ENCODE measurements at places on chromosomes 11 and 22. TPM values are rescaled to one million over a fixed set of nuclear protein-coding genes. Genes with fewer than 3 reads are reported as not detected.

- DNase-seq, result no peak
Observed at GRCh38 chr11:134380785-134381184, 31.3 kb downstream of the B3GAT1 start.

Gene C11orf91
- not detected for total RNA-seq

DNA sequence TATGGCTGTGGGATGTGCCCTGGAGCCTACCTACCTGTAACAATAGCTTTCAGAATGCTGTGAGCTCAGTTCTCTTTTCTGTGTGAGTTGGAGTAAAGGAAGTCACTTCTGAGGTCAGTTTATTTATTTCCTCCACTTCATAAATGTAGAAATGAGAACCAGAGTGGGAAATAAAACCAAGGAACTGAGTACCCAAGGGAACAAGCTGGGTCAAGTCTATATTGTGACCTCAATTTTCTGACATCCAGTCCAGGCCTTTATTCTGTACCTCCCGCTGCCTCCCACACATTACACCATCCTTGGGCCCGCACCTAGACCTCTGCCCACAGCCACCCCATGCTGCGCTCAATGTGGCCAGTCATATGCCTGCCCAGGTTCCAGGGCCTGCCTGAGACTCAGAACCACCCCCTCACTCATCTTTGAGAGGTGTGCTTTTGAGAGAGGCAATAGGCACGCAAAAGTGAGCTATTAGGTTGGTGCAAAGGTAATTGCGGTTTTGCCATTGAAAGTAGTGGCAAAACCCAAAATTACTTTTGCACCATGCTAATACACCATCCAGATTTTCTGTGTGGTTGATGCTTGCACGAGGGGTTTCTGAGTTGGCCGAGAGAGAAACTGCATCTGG, 9.8 kb downstream of the MS4A6E start:
- DNase-seq, result no peak

DNA sequence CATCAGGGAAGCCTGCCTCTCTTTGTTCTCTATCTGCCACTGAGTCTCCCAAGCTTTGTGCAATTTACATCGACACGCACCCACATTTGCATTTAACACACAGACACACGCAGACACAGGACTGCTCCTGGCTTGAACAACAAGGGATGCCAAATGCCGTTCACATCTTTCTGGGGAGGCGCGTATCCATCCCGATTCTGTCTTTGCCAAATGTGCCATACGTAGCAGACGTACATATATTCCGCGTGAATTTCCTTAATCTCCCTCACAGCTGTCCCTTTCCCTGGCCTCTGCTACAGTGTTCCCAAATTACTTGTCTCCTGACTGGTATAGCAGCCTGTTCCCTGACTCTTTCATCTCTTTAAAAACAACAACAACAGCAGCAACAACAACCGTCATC, 409.5 kb downstream of the MIAT start:
- no peak for DNase-seq

- DNase-seq, result no peak
Observed at GRCh38 chr11:127609025-127609773, 608.6 kb upstream of the KIRREL3 start.

DNA sequence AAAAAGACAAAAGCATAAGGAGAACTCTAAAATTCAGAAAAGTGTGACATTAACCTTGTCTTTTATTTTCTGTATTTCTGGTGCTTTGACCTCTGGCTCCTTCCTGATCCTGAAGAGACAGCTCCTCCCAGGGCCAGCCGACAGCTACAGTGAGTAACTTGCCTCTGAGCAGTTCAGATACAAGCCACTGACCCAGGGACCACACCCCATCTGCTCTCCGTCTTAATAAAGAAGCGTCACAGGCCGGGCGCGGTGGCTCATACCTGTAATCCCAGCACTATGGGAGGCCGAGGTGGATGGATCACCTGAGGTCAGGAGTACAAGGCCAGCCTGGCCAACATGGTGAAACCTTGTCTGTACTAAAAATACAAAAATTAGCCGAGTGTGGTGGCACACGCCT, 6.5 kb downstream of the MLC1 start:
- DNase-seq, result no peak

Gene DBX1
- total RNA-seq, result not detected

- no peak for DNase-seq
Observed at GRCh38 chr11:8102296-8102915, 21.4 kb downstream of the TUB start.

GRCh38 chr11:74783241-74783871, 34.7 kb downstream of the RNF169 start:
- no peak for DNase-seq

DNA sequence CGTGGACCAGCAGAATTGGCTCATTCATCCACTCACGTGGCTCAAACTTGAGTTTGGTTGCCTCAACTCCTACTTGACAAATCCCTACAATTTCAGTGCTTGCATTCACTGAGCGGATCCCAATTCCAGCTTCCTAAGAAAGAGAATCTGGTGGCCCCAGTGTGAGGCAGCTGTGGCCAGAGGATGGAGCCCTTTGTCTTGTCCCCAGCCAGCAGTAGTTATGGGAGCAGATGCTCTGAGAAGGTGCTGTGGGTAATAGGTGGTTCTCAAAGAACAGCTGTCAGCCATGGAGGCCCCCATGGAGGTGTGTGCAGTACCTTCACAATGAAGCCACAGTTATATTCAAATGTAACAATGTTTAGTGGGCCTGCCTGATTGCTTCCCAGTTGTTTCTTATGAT, 39.3 kb downstream of the KREMEN1 start:
- DNase-seq, result no peak

- DNase-seq, result no peak
Observed at GRCh38 chr11:82356316-82356715, 377.3 kb downstream of the FAM181B start.
